ENCODE measurements at places on chromosomes 4 and X.
A peak's percentile ranks its signal among the peaks of the same experiment; 100 is the strongest.

DNA sequence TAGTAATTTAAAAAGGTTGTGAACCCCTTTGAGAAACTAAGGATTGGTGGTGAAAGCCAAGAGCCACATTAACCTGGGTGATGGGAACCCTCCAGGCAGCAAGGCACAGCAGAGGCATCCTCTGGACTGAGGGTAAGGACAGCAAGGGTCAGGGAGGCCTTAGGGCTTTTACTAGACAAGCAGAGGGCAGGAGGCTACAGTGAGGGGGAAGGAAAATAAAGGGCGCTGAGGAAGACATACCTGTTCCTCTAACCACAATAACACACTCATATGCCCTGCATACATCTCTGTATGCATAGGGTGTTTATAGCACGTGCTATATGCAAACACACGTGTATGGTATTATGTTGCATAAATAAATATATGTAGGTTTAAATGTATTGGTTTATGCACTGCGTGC, 18.7 kb downstream of the GPM6B start:
- no peak for DNase-seq

- DNase-seq = no peak
These were observed 101.7 kb upstream of the KIT start for GRCh38 chr4:54556051-54556450.

DNA sequence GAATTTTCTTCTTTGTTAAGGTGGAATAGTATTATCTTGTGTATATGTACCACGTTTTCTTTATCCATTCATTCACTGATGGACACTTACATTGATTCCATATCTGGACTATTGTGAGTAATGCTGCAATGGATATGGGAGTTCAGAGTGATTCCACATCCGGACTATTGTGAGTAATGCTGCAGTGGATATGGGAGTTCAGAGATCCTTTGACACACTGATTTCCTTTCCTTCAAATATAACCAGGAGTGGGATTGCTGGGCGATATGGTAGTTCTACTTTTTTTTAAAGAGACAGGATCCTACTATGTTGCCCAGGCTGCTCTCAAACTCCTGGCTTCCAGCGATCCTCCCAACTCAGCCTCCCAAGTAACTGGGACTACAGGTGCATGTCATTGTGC, 12.1 kb downstream of the TMEM156 start:
- DNase-seq = peak; percentile 66

- DNase-seq = peak; percentile 71
These were observed 150.8 kb upstream of the DIPK2B start for GRCh38 chrX:45351478-45351877.

DNA sequence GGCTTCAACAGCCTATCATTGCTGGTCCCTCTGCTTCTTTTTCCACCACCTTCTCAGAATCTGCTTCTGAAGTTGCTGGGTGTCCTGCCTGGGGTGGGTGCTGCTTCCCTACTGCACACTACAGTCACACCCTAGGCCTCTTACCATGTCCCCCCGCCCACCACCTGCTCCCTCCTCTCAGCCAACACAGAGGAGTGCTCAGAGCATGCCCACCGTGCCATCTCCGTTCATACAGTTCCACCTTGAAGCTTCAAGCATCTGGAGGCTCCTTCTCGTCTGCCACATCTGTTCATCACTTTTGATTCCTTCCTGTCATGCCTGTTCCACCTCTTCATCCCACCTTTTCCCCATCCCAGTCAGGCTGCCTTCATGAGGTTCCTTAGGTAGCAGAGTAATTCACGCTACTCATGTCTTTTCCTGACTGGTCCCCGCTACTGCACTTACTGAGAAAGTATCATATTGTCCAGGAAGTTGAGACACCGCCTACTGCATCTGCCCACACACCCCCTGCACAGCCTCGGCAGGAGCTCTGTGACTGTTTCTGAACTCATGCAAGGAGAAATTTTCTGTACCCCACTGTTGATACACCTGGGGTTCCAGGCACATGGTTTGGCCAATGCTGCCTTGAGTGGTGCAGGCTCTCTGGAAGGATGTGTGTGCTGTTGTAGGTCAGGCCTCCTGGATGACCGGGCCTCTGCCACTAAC, 39.5 kb downstream of the HADH start:
- DNase-seq = no peak

GRCh38 chr4:83214079-83214478, 70.5 kb downstream of the COQ2 start:
- DNase-seq = no peak

DNA sequence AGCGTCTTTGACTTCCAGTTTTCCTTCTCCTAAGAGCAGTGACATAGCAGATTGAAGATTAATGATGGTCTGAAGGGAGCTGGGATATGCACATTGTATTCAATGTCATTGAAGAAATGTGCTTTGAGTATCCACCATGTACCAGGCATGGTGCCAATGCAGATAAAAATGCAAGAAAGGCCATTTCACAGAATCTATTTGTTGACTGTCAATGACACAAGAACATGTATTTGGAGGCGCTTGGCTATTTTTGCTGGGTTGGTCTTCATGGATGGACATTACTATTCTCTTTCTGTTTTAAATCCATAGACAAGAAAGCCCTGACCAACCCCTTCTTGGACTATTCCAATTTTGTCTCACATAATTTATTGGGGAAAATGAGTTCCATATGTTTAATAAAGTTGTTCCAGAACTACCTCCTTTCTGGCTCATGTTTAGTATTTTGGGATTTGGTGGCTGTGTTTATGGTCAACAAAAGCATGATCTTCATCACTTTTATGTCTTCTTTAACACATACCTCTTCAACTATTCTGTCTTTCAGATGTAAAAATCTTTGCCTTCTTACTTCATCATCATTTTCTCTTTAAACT, 174.5 kb downstream of the CPE start:
- DNase-seq = no peak
